ENCODE measurements at places on chromosomes 2 and 18.

- no peak for DNase-seq
Observed at GRCh38 chr2:8593243-8593642, 88.6 kb upstream of the ID2 start.

- no peak for DNase-seq
Observed at GRCh38 chr18:22167091-22167470, 2.3 kb upstream of the GATA6 start.

DNA sequence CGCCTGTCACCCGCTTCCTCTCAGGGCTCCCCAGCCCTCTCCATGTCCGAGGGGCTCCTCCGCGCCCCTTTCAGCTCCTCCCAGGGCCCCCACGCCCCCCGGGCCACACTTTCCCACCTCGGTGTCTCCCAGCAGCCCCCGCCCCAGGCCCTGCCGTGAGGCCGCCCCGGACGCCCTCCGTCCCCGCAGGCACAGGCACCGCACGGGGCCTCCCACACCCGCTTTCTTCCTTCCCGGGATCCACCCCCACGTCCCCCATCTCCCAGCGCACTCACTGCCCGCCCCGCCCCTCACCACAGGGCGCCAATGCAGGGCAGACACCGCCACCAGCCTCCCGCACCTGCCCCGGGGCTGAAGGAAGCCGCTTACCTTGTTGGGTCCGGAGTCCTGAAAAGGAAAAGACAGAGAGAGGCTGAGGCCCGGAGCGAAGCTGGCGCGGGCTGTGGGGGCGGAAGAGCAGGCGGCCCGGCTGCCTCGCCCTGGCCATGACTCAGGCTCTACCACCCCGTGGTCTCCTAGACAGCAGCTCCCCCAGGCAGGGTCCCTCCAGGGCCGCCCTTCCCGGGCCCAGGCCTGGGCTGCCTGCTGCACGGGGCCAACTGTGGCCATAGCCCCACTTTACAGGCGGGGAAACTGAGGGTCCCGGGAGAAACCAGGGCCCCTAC lies 37.7 kb downstream of the KIF1A start:
- no peak for DNase-seq

DNA sequence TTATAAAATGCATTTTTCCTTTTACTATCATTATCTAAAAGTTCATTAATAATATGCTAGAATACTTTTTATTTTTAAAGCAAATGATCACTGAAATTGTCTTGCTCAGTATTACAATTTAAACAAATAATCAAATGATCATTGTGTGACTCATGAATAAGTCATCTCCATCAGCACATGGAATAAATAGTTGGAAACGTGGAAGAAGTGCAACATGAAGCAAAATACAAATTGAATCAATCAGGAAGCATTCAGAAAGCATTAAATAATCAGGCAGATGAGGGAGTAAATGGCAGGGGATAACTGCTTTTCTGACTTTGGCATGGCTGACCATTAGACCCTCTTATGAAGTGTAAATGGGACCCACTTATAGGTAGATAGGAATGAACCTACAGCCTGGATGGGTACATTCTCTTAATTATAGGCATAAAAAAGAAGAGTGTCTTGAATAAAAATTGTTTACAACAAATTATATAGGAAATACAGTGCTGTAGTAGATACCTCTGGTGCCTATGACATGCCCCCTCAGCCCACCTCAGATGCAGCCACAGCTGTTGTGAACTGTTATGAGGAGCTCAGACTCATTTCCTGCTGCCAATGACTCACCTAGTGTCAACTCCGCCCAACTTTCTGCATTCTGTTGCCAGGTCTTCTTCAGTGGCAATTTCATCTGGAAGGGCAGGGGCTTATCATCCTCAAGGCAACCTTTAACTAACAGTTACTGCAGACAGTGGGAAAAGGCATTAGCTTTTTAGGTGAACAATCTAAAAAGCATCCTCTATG lies 936.0 kb downstream of the TRIB2 start:
- DNase-seq, result peak; percentile 59

GRCh38 chr2:54639609-54640008 lies 83.9 kb upstream of the EML6 start:
- no peak for DNase-seq

- DNase-seq, result peak; percentile 96
Observed at GRCh38 chr18:3321133-3321812, 59.3 kb downstream of the MYL12B start.

GRCh38 chr2:233935426-233935825 lies 18.3 kb downstream of the TRPM8 start:
- DNase-seq, result no peak

DNA sequence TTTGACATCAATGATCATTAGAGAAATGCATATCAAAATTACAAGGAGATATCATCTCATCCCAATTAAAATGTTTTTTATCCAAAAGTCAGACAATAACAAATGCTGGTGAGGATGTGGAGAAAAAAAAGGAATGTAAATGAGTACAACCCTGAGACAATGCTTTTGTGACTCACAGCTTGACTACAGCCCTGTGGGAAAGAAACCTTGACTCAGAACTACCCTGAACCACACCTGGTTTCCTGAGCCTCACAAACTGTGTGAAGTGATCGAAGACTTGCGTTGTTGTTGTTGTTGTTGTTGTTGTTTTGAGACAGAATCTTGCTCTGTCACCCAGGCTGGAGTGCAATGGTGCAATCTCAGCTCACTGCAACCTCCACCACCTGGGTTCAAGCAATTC lies 266.6 kb upstream of the MYT1L start:
- no peak for DNase-seq

- no peak for DNase-seq
Observed at GRCh38 chr2:169066897-169067296, 2.5 kb upstream of the DHRS9 start.

DNA sequence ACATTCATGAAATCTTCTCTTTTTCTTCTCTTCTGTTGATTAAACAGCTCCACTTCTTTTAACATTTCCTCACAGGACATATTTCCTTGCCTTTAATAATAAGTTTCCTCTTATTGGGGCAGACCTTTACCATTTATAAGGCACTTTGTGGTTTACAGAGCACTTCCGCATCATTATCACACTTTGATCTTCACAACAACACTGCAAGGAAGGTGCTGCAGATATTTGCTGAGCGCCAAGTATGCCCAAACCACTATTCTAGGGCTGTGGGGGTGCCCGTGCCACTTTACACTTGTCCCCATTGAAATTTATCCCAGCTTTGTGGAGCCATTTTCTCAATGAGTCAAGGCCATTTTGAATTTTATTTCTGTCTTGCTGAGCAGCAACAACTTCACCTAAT lies 246.6 kb downstream of the SS18 start:
- DNase-seq, result no peak

DNA sequence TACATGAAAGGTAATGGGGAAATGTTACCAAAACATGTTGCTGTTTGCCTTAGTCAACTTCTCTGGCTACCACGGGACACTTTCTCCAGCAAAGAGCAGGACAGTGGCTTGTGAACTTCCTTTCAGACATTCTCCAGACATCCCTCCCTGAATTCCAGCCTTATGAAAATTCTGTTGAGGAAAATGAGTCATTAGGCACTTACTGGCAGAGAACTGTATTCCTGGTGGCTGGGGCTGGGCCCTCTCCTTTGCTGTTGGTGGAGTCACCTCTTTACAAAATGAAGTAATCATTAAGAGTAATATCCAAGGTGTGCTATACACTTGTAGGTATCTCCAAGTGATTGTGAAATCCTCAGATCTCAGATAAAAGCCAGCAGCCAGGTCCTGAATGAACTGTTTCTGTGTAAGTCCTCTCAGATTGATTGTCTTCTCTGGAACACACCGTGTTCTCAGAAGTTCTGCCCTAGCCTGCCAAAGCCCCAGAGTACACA lies 1.3 kb upstream of the FAP start:
- DNase-seq, result peak; percentile 90

DNA sequence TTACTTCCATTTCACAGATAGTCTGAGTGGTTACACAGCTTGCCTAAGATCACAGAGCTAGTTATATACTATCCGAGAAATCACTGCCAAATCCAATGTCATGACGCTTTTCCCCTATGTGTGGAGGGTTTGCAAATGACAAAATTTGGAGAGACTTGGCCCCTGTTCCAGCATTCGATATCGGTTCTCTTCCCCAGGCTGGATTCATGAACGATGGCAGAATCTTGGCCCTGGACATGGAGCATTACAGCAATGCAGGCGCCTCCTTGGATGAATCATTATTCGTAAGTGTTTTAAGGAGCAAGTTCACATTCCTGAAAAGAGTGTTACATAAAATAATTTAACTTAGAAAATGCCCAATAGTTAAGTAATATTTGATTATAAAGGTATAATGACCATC lies 55.1 kb downstream of the AOX1 start:
- DNase-seq, result no peak

- DNase-seq, result no peak
Observed at GRCh38 chr2:60104514-60105505, 448.6 kb downstream of the BCL11A start.

DNA sequence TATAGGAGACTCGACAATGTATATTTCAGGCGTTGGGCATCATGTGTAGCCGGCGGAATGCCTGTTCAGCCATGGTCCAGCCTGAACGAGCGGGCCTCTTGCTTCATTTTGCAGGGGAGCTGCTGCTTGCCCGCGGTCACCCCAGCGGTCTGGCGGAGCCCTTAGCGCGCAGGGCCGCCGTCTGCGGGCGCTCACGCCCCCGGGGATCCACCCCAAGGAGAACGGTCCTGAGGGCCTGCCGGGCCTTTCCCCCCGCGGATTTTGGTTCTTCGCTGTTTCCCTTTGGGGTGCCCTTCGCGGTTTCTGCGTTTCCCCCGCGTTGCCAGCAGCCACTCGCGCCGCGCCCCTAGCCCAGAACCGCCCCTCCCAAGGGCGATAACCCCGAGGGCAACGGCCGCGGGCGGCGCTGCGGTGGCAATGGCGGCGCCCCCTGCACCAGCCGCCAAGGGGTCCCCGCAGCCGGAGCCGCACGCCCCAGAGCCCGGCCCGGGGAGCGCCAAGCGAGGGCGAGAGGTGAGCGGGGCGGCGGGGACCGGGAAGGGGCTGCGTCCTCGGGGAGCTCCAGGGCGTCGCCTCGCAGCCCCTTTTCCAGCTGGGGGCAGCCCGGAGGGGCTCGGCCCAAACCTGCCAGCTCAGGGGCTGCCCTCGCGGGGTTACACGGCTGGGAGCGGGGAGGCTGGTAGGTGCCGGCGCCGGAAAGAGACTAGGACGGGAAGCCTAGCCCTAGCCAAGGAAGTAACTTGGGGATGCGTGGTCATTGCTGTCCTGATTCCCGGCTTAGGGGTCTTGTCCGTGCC lies at the start of gene MFSD2B:
Gene MFSD2B, plus strand, starts transcription at position 406 of the 797 bp plus-strand sequence. Its CDS starts 12 bp downstream, at position 418.
- peak; percentile 18 for DNase-seq

DNA sequence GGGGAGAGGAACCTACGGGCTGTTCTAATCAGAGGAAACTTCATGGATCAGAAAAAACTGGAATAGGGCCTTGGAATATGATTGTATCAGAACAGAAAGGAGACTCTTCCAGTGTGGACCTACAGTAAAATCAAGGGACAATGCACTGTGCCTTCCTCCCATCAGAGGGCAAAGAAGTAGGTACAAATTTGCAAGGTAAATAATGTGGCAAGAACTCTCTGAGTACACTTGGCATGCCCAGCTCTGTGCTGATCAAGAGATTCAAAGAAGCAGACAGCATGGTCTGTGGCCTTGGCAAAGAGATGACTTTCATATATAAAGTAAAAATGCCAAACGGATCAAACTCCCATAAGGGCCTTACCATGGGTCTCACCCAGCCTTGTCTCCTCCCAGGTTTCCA lies 242.6 kb upstream of the OSR1 start:
- no peak for DNase-seq

GRCh38 chr2:233428438-233428837 lies 74.1 kb downstream of the DGKD start:
- no peak for DNase-seq

- DNase-seq, result no peak
Observed at GRCh38 chr2:178074123-178075005, 1.8 kb upstream of the PDE11A start.

DNA sequence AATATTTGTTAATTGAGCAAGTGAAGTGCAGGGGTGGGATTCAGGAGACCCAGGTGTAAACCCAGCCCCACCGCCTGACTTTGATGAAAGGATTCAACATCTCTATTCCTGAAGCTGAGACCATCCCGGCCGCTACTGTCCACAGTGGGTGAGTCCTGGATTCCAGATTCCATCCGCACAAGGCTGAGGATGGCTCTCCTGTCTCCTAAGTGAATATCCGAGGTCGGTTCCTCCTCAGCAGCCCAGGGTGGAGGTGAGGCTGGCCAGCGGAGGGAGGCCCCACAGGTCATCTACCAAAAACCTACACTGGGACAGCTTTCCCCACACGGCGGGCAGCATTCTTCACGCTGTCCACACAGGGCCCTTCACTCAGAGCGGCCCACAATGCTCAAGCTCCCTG lies 57.6 kb downstream of the ACKR3 start:
- DNase-seq, result no peak

GRCh38 chr2:218807626-218808025 lies 24.0 kb downstream of the PRKAG3 start:
- DNase-seq, result no peak

- peak; percentile 70 for DNase-seq
Observed at GRCh38 chr2:19722531-19722971, 179.2 kb downstream of the TTC32 start.

All from choroid plexus epithelial cell (primary cell).